ENCODE measurements at places on chromosomes 2 and 18. TPM values are rescaled to one million over a fixed set of nuclear protein-coding genes. Genes with fewer than 3 reads are reported as not detected.
A peak's percentile ranks its signal among the peaks of the same experiment; 100 is the strongest.

Gene LYG2
- not detected for total RNA-seq

- no peak for DNase-seq
Measured at GRCh38 chr2:23241611-23242245, 143.3 kb upstream of the KLHL29 start.

- DNase-seq: no peak
Measured at GRCh38 chr2:205270689-205271088, 411.6 kb upstream of the NRP2 start.

GRCh38 chr2:101328474-101329007 is 20.0 kb upstream of the RNF149 start:
- DNase-seq: peak; percentile 63

DNA sequence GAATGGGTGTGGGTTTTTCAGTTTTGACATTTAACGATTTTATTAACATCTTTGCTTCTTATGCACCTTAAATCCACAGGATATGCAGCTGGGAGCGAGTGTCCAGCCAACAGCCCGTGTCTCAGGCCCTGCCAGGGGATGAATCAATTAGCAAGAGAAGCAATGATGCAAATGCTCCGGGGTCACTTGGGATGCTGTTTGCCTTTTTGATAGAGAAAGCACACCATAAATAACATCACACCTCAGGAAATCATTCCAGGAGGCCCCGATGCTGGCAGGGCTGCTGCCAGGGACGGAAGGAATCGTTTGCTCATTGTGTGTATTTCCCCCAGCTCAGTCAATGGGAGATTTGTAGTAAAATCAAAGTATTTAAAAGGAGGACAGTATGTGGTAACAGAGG is 394.0 kb upstream of the HNRNPA3 start:
- no peak for DNase-seq

DNA sequence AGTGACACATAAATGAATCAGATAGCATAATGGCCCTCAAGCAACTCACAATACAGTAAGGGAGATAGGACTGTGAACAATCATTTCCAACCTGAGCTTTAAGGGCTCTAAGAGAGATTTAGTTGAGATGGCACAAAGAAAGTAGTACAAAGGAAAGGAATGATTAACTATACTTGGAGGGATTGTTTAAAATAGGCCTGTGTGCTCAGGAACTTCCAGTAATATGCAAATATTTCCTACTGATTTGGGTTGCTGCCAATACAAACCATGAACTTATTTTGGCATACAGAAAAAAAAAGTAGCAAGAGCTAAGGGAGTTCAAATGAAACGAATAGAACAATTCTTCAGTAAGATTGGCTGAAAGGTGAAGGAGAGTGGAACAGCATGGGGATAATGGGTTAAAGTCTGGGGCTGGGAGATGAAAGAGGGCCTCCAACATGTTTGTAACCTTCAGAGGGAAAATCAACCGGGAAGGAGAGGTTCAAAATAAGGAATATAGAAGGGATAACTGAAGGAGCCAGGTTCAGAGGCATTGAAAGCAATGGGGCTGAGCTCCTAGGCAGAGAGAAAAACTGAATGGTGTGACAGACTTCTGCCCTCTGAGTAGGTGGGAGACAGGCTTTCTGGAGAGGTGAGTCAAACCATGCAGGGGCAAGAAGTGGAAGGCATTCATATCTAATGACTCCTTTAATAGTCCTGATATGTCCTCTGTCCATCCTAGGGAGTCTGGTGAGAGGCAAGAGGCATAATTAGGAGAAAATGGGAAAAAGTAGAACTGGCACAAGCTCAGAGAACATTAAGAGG is 83.5 kb downstream of the DNAH7 start:
- no peak for DNase-seq

DNA sequence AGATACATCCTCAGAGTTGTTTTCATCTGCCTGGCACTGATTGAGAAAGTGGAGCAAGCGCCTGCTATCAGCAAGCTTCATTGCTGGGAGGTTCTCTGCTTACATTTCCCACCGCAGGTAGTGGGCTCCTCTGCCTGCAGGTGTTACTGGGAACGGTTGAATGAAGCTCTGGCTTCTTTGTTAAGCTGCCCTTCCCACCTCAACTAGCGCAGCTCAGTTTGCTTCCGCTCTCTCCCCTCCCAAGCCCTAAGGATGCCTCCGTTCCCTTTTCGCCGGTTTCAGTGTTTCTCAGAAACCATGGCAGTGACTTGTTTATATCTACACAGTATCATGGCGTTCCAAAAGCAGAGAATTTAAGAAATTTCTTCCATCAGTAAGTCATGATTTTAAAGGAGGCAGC is 72.2 kb upstream of the B3GNT7 start:
- DNase-seq: peak; percentile 37

GRCh38 chr2:136255648-136256461 is 137.9 kb upstream of the CXCR4 start:
- DNase-seq: no peak

DNA sequence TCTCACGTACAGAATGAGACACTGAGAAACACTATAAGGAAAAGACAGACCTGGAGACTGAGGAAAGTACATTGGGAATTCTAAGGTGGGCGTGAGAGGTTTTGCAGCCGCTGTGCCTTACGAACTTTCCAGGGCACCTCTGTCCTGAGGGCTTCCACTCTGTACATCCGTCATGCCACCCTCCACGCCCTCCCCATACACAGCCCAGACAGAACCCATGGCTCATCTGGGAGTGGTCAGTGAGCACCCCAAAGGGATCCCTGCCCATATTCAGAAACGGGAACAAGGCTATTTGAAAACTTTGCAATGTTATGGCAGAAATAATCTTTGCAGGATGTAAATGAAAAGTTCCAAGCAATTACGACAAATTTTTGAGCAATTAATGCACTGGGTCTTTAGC is 95.4 kb upstream of the ZNF532 start:
- no peak for DNase-seq

Gene MOGAT1
- total RNA-seq: not detected

Gene HJURP
- 0.31 TPM for total RNA-seq

DNA sequence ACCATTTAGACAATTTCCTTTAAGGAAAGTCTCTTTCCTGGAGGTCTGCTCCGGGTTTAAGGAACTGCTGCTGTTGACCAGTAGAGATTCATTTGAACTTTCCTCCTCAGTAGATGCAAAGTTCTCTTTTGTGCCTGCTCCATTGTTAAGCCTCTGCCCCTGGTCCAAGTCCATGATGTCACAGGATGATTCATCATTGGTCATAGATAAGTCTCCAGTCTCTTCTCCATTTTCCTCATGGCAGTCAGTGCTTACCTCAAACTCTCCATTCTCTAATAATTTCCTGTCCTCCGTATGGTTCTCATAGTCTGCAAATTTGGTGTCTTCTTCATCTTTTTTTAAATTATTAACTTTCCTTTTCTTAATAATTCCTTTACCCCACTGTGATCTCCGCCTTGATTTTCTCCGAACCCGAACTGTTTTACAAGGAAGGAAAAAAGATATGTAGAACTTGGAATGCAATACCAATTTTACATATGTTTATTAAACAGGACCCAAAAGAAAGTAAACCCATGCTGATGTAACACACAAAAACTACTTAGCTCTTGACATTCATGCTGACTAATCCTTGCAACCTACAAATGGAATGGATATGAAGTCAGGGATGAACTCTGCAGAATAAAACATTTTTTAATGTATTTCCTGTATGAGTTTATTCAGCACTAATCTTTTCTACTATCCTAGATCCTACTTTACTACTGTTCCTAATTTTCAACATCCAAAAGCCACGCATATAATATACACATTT is 169.1 kb downstream of the ATAD2B start:
- no peak for DNase-seq

DNA sequence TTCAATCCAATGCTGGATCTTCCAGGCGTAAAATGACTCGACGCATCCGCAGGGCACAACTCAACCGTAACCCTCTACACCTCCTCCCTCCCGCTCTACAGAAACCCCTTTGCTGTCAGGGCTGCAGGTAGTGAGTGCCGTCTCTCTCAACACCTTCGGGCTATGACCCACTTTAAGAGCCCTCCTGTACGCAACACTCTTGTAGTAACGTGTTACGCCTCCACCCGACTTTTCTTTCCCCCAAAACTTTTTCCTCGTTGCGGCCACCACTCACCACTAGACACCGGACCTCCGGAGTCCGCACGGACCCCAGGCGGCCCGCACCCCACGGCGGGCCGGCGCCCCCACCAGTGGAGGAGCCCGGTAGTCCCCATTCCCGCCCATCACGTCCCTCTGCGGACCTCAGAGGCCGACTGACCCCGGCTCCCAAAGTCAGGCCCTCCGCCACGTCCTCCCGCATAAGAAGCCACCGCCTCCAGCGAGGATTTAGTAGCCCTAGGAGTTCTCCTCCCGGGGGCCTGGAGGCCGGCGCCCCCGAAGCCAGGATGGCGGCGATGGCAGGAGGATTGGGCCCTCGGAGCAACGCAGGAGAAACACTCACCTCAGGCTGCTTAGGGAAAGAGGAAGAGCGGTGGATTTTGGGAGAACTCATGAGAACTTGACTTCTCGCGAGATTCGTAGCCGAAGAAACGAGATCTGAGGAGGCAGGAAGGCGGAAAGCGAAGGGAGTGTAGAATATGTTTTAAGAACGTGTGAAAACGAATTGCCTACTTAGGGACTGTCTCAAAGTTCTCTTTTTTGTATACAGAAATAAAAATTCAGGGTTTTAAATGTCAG is 5.0 kb upstream of the C18orf32 start:
- peak; percentile 97 for DNase-seq

GRCh38 chr2:106843001-106843909 is 42.7 kb downstream of the ST6GAL2 start:
- DNase-seq: no peak

Gene NEURL3
- total RNA-seq: 0.70 TPM

DNA sequence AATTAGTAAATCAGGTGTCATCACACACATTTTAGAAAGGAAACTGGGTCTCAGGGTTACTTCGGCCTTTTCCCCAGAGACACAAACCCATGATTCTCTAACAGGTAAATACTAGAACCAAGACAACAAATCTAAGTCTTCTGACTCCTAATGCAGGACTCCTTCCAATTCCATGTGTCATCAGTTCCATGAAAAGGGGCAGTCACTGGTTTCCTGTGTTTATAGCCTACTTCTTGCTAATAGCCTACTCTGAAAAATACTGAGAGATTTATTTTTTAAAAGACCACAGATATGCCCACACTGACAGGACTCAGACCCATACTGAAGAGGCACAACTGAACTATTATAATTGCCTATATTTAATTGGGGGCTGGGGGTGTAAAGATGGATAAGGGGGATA is 33.0 kb downstream of the RAB1A start:
- DNase-seq: no peak

DNA sequence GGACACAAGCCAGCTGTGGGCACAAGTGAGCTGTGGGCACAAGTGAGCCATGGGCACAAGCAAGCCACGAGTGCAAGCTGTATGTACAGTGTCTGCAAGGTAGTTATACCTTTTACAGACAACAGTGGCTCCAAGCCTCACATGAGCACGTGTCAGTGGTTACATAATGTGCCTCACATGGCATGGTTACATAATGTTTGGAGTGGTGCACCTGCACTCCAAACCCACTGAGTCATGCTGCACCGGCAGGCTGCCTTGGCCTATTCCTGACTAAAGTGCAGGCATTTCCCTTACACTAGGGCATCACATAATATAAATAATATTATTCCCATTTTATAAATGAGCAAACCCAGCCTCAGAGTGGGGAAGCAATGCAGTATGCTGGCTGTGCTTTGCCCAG is 62.6 kb downstream of the MARCO start:
- DNase-seq: peak; percentile 22

- DNase-seq: peak; percentile 63
Measured at GRCh38 chr18:80245781-80246444, 1.4 kb downstream of the PARD6G start.

DNA sequence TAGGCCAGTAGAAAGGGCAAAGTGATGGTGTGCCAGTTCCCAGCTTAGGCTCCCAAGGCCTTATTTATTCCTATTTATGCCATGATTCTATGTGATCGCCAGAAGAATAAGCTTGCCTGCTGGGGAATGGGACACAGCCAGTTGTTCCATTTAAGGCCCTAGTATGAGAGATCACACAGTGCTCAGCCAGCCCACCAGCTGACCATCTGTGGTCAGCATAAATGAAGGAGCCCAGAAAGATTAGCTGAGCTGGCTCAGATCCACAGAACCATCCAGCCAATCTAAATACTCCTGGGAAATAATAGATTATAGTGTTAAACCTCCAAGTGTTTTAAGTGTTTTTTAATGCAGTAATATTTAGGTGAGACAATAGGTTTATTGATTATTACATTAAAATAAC is 12.6 kb upstream of the L3MBTL4 start:
- no peak for DNase-seq

GRCh38 chr18:48829443-48830149 is 121.2 kb downstream of the SMAD7 start:
- DNase-seq: peak; percentile 48

GRCh38 chr2:27705851-27706622 is 42.3 kb downstream of the SLC4A1AP start:
- DNase-seq: peak; percentile 79

Gene ITPRIPL1
- total RNA-seq: 1.7 TPM

DNA sequence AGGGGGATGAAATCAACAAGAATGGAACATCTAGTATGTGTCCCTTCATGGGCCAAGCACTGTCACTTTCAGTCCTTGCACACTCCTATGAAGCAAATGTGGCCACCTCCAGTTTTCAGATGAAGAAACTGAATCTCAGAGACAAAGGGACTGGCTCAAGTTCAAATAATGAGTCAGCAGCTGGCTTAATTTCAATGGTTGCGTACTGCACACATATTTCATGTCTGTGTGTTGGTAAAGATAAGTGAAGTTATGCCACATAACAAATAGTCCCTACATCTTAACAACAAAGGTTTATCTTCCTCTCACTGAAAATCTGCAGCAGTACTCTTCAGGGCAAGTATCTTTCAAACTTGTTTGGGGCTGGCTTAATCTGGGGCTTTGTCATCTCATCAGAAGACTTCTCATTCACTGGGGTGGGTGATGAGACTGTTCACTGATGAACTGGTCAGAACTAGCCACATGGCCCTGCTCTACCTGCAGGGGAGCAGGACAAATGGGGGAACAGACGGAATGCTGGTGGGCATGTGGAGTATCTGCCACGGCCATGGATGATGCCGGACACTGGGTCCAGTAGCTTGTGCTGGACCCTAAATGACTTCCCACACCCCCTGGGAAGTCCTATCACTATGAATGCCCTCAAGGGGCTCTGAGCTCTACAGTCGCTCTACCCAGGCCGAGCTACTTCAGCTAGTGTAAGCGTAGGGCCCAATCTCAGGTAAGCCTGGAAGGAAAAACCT is 263.2 kb downstream of the CYP26B1 start:
- DNase-seq: peak; percentile 42

- DNase-seq: peak; percentile 49
Measured at GRCh38 chr18:26655525-26656430, 107.4 kb upstream of the KCTD1 start.

GRCh38 chr2:26922405-26923188 is 47.8 kb upstream of the MAPRE3 start:
- no peak for DNase-seq

GRCh38 chr18:7872569-7872968 is 305.5 kb downstream of the PTPRM start:
- no peak for DNase-seq

Gene RAB6C
- total RNA-seq: 0.34 TPM

Gene RAB3GAP1
- 61.6 TPM for total RNA-seq

DNA sequence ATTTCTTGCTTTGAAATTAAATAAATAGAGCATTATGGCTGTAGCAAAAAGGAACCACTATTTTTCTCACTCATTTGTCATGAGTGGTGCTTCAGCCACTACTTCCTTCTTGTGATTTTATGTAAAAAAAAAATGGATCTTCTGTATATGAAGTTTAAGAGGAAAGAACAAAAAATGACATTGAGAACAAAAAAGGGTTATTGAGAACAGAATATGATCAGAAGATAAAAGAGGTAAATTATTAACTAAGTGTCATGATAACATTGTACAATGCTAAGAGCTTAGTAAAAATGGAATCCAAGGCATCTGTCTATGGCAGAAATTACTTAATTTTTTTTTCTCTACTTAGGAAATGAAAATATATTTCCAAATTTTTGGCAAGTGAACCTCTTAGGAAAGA is 103.5 kb downstream of the PKP4 start:
- DNase-seq: no peak

Gene EML6
- 5.4 TPM for total RNA-seq
